T1000 (cell line): ENCODE measurements at places on chromosomes 6 and 20.

- no peak for DNase-seq
Measured at GRCh38 chr6:163348789-163349680, 65.5 kb upstream of the QKI start.

- no peak for DNase-seq
Measured at GRCh38 chr6:121504227-121504626, 68.8 kb downstream of the GJA1 start.

DNA sequence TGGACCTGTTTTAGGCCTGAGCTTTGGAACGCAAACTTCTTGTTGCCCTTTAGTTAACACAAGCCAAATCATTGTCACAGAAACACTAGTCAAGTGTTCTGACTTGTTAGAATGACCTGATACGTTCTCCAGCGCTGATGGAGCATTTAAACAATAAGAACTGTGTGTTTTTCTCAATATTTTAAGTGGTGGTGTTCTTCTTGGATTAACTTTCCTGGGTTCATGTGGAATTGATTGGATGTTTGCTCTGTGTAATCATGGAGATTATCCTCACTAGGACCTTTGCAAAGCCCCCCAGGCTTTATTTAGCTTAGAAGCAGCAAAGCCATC lies 1.6 kb downstream of the LRRC1 start:
- DNase-seq: no peak

DNA sequence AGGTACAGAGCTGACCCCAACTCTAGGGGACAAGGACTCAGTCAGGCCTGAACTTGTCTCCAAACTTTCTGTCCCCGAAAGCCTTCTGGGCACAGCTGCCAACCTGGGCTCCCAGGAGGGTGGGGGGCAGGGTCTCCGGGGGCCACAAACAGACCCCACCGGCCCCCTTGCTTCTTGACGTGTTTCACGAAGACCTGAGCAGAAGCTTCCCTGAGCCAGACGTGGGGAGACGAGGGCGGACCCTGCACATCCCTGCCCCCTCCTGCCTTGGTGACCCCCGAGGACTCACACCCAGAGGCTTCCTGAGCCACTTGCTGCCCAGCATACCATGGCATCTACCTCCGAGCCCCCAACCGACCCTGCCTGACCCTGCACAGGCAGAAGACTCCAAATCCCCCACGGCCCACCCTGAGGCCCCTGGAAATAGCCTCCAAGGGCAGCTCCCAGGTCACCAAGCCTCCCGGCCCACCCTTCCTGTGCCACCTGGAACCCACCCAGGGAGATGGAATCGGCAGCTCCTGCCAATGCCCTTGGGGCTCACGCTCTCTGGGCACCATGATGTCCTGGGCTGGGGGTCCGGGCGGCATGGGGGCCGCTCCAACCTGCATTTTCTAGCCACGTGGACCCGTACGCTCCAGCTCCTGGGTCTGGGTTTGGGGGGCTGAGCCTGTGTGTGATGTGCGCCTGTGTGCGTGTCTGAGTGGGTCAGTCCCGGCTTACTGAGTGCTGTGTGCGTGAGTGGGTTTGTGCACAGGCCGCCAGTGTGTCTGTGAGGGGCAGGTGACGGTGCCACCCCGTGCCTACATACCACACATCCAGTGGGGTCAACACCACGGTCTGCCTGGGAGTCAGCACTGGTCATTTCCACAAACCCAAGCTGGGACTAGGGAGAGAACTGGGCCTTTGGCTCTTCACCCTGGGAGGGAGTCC lies 2.5 kb upstream of the PTK6 start:
- DNase-seq: no peak

DNA sequence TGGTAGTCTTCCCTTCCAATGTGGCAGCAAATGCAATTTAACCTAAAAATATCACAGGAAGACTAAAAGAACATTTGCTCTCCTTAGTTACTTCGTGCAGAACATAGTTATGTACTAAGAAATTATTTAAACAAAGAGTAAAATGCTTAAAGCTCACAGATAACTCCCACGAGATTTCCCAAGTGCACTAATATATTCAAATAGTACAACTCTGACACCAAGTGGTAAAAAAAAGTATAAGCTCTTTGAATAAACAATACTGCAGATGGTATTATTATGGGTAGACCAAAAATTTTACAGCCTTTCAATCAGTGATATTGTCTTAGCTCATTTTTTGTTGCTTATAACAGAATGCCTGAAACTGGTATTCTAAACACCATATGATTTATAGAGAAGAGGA lies 52.8 kb upstream of the FILIP1 start:
- no peak for DNase-seq

- no peak for DNase-seq
Measured at GRCh38 chr6:1761477-1761877, 151.8 kb downstream of the FOXC1 start.

DNA sequence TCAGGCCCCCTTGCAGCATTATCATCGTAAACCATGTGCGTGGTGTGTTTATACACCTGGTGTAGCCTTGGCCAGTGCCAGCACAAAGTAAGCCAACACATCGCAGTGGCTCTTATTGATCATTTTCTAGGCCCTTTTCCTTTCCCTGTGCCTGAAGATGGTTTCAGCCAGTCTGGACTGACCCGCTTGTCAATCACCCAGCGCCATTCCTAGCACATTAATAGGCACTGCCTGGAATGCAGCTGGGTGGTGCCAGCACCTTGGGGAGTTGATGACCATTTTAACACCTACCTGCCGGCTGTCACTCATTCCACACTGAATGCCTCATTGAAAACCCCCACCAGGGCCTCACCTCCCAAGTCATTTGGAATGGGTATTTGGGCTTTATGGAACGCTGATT lies 4.9 kb upstream of the UQCC2 start:
- DNase-seq: no peak
